ENCODE measurements at places on chromosomes 3 and 15.

DNA sequence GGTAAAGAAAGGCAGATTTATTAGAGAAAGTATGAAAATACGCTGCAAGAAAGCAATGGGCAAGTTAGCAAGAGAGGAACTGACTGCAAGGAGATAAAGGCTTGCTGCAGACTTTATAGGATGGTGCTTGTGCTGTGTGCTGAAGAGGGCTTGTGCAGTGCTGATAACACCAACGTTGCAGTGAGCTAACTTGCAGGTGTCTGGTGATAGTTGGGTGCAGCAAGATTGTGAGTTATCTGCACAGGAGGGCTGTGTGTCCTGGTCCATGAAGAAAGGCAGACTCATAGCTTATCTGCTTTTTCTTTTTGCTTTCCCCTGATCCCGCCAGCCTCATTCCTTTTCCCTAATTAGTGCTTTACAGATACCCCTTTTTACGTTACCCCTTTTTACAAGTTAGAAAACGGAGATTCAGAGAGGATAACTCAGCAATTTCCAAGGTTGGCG is 58.0 kb upstream of the ZNF148 start:
- no peak for DNase-seq

- no peak for DNase-seq
Measured at GRCh38 chr3:78116874-78117273, 1077.0 kb downstream of the ROBO2 start.

DNA sequence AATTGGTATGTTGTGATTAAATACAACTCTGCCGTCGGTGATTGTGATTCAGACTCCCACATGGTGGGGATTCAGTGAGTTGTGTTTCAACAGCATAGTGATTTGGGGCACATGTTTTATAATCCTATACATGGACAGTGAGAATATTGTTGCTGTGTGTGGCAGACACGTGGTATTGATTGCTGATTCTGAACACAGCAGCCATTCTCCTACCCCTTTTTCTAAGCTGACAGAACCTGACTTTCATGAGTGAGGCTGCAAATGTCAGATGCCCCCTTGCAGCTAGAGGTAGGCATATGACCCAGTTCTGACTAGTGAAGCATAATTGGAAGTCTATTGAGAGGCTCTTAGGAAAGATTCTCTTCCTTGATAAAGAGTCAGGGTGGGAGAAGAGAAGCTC is 155.0 kb upstream of the STRIT1 start:
- DNase-seq = no peak

- no peak for DNase-seq
Measured at GRCh38 chr15:77516786-77517185, 96.1 kb downstream of the HMG20A start.

GRCh38 chr15:101213147-101213546 is 38.7 kb downstream of the CHSY1 start:
- no peak for DNase-seq

DNA sequence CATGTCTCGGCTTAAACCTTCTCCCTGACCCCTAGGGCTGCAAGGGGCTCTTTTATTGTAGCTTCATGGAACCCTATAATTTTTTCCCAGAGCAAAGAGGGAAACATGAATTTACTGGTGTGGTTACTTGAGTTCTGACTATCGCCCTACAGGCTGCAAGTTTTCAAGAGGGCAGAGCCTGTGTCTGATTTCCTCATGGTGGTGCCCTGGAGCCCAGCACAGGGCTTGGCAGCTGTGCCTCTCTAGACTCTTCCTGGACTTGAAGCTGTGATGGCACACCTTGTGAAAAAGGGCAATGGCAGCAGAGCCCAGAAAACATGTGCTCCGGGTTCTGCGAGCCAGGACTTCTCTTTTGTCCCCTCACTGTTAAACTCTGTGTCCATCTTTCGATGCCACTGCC is 34.2 kb upstream of the TF start:
- DNase-seq = no peak

DNA sequence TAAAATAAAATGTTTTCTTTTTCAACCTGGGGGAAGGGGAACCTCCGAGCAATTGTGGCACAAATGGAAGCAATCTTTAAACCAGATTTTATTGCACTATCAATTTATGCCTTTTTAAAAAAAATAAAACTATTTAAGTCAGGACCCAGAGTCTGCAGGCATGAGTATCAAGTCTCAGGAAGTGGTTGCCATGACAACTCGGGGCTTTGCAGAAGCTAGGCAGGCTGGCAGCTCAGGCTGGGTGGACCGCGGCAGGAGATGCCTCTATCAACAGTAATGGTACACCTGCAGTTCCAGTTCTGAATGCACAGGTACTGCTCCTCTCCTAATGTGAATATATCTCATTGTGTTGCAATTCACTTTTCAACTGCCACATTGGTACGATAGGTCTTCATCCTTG is 447.7 kb downstream of the GABRG3 start:
- DNase-seq = no peak

DNA sequence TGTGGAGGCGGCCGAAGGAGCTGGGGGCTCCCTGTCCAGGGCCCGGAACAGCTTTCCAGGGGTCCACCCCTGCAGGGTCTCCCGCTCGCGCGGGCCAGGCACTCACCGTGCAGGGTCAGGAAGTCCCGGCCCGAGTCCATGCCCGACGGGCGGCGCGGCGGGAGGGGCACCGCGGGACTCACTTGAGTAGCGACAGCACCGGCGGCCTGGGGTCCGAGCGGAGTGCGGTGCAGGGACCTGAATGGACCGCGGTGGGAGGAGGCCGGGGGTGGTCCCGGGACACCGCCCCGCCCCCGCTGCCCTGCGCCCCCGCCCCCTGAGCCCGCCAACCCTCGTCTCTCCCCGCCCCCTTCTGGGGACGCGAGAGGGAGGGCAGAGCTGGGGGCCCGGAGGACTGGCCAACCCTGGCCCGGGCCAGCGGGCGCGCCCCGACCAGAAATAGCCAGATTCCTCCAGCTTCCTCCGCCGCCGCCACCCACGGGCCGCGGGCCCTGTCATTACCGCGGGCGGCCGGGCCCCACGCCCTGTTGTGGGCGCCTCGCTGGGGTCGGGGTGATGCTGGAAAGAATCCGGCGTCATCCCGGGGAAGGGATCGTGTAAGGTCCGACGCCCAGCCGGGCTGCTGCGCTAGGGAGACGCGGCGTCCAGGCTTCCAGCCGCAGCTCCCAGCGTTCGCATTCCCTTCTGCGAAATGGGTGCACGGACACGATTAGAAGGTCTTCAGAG is at the start of gene PLCD1:
TSS of gene PLCD1 (minus strand) at position 243 of the 726 bp plus-strand sequence. CDS start at position 140, 103 bp downstream.
- DNase-seq = no peak

DNA sequence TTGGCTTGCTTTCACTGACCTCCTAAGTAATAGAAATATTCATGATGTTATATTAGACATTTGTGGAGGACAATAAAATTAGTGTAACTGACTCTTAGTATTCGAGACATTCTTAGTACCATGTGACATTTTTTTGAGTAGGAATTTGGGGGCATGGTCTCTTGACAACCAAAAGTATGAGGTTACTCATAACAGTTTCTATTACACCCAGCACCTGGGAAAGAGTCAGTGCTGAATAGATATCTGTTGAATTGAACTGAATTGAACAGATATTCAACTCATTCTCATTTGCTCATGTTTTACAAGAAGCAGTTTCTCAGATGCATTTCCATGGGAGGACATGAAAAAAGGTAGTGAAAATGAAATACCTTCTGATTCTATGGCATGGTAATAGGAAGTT is 84.4 kb downstream of the CMSS1 start:
- no peak for DNase-seq

All from NCI-H187 treated with DMSO at 0.1 percent for 48 hours (cell line).